ENCODE measurements at places on chromosomes 5 and 9. TPM values are rescaled to one million over a fixed set of nuclear protein-coding genes. Genes with fewer than 3 reads are reported as not detected.

The GABRA6 gene
- total RNA-seq = not detected

The SV2C gene
- total RNA-seq = not detected

The PCDHGA9 gene
- 3.8 TPM for total RNA-seq

The MYMK gene
- total RNA-seq = not detected

The FAM174A gene
- total RNA-seq = 15.0 TPM

The C9orf153 gene
- total RNA-seq = 0.32 TPM

The EPB41L4B gene
- total RNA-seq = 0.26 TPM

The AMACR gene
- total RNA-seq = 9.3 TPM

The DNAJC21 gene
- 41.9 TPM for total RNA-seq

The PPP3R2 gene
- total RNA-seq = 0.09 TPM

The PCA3 gene
- total RNA-seq = 0.26 TPM

The NR5A1 gene
- total RNA-seq = not detected

The PCDHA3 gene
- total RNA-seq = 0.34 TPM

The FAM153A gene
- not detected for total RNA-seq

The CCDC152 gene
- 0.09 TPM for total RNA-seq

The CER1 gene
- total RNA-seq = not detected

The SEC61B gene
- total RNA-seq = 56.4 TPM

The EIF4E1B gene
- not detected for total RNA-seq

The IFNA13 gene
- total RNA-seq = not detected

Data from bronchial smooth muscle cell (primary cell).